ENCODE measurements at places on chromosomes 6 and 20. TPM values are rescaled to one million over a fixed set of nuclear protein-coding genes. Genes with fewer than 3 reads are reported as not detected.

Gene TMEM217
- 1.2 TPM for total RNA-seq

Gene SPEF1
- not detected for total RNA-seq

Gene HLA-DRB5
- total RNA-seq: not detected

Gene NOL4L
- 11.4 TPM for total RNA-seq

Gene ARMH2
- total RNA-seq: not detected

Gene SOBP
- total RNA-seq: 4.8 TPM

Gene HTR1E
- not detected for total RNA-seq

Gene SULF2
- 34.4 TPM for total RNA-seq

Gene WFDC10B
- not detected for total RNA-seq

Gene CFB
- total RNA-seq: 28.8 TPM

Gene PXDC1
- total RNA-seq: 61.4 TPM

Gene GZF1
- total RNA-seq: 22.6 TPM

Gene SEC23B
- total RNA-seq: 62.7 TPM

Gene CRIP3
- total RNA-seq: not detected

Gene SAPCD1
- 1.2 TPM for total RNA-seq

Gene OR12D3
- total RNA-seq: not detected

Measured in smooth muscle cell of the umbilical artery (primary cell).